ENCODE measurements at places on chromosomes 7 and 10.

DNA sequence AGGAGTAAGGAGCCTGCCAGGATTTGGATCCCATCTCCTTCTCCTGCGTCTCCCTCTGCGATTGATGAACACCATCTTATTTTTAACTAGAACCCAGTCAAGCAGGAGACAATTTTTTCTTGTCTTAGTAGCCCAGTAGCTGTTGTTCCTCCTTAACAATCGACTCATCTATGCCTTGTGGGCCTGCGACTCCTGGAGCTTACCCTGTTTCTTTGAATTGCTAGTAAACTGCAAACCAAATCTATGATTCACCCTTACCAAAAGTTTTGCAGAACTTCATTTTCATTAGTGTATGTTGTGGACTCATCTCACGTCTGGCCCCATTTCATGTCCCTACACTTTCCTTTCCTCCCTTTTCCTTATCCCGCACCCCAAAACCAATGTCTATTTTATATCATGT is 37.7 kb downstream of the TRIL start:
- DNase-seq = no peak

- DNase-seq = no peak
These were observed 31.1 kb upstream of the ADD3 start for GRCh38 chr10:109976681-109977080.

GRCh38 chr10:107984149-107984548 is 819.6 kb upstream of the SORCS1 start:
- DNase-seq = no peak

DNA sequence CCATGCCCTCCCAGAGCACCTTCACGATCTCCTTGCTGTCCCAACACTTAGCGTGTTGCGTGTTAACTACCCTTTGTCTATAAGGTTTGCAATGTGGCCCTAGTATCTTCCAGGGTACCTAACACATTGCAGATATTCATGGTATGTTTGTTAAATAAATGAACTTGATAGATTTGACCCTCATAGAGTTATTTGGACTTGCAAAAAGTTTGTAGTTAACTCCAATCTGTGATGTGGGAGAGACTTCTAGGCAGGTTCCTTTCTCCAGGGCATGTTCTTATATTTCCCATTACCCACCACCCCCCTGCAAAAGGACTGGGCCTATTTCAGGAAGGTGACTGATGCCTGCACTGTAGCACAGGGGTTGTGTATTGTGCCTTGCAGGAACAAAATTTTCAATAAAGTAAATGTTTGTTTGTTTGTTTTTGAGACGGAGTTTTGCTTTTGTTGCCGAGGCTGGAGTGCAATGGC is 612 bp downstream of the HILPDA start:
- no peak for DNase-seq

- no peak for DNase-seq
These were observed 166.3 kb downstream of the LCOR start for GRCh38 chr10:96998329-96998888.

- DNase-seq = no peak
These were observed 119.1 kb downstream of the CNOT4 start for GRCh38 chr7:135390829-135391228.

- peak; percentile 2 for DNase-seq
These were observed 32.7 kb upstream of the NPVF start for GRCh38 chr7:25260862-25261494.
